ENCODE measurements at places on chromosomes 13 and 19.

- DNase-seq = no peak
Measured at GRCh38 chr19:48051335-48052033, 7.6 kb upstream of the CABP5 start.

DNA sequence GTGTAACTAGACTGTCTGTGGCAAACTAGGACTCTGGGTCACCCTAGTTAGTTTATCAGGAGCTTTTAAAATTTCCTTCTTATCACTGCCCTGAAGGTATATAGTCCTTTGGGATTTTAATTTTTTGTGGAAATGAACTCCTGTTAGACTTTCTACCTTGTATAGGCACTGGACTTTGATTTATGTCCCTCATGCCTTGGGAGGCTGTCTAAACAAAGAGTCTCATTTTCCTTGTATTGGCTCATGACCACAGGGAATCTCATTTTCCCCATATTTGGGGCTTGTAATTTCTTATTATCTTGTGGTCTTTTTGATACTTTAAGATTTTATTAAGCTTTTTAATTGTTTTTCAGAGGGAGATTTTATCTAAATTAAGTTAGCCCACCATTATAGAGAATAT, 21.4 kb downstream of the KCTD4 start:
- DNase-seq = no peak

DNA sequence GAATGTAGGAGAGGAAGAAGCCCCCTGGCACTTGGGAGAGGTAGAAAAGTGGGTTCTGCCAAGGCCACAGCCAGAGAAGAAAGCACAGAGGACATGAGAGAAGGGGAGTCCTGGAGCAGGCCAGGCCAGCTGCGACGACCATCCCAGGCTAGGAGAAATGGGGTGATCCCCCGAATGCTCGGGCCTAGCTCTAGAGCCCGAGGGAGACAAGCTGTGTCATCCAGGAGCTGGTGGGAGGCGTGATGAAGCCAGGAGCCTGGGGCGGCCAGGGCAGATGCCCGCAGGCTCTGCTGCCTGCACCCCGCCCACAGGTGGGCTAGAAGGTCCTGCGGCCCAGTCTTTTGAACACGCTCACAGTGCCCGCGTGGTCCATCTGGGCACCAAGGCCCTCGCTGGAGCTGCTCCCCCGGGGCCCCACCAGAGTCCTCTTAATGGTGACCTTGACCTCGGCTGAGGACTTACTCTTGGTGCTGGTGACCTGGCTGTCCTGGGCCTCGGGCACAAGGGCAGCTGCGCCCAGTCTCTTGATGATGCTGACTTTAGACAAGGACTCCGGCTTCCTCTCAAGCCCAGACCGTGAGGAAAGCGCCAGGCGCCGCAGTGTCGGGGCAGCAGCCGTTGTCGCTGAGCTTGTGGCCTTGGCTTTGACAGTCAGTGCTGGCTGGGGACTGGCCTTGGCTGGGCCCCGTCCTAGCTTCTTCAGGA, 26.5 kb downstream of the C19orf47 start:
- DNase-seq = no peak

DNA sequence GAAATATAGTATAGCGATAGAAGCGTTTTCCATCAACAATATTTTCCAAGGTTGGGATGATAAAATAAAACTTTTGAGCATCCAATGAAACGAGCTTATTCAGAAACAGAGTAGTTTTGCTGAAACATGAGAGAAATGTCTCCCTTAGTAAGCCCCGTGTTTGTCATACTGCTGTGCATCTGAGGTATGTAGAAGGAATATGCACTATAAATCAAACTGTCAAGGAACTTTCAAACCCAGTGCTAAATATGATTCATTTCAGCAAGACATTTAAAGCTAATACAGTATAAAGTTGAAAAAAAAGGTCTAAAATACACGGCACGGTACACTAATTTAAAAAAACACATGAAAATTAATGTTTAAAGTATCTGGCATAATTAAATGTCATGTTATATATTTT, 546.2 kb downstream of the SLITRK5 start:
- no peak for DNase-seq

DNA sequence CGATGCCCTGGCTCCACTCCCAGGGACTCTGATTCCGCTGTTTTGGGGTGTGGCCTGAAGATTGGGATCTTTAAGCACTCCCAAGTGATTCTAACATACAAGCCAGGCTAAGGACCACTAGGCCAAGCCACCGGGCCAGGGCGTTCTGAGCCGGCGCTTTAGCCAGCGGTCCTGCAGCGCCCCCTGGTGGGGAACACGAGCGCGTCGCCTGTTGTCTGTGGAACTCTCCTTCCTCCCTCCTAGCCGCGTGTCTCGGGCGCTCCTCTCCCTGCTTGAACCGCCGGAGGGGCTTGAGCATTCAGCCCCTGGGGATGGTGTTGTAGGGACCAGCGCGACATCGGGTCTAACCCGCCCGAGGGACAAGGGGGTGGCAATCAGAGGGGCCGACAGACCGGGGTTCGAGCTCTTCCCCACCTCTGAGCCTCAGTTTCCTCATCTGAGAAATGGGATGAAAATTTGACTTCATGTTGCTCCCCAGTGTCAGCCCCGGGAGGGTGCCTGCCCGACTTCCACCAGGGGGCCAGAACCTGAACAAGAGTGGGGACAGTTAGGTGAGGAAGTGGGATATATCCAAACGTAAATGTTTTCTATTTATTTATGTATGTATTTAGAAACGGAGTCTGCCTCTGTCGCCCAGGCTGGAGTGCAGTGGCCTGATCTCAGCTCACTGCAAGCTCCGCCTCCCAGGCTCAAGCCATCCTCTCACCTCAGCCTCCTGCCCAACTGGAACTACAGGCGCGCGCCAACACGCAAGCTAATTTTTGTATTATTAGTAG, 18.0 kb upstream of the PNMA8B start:
- DNase-seq = peak; percentile 74

DNA sequence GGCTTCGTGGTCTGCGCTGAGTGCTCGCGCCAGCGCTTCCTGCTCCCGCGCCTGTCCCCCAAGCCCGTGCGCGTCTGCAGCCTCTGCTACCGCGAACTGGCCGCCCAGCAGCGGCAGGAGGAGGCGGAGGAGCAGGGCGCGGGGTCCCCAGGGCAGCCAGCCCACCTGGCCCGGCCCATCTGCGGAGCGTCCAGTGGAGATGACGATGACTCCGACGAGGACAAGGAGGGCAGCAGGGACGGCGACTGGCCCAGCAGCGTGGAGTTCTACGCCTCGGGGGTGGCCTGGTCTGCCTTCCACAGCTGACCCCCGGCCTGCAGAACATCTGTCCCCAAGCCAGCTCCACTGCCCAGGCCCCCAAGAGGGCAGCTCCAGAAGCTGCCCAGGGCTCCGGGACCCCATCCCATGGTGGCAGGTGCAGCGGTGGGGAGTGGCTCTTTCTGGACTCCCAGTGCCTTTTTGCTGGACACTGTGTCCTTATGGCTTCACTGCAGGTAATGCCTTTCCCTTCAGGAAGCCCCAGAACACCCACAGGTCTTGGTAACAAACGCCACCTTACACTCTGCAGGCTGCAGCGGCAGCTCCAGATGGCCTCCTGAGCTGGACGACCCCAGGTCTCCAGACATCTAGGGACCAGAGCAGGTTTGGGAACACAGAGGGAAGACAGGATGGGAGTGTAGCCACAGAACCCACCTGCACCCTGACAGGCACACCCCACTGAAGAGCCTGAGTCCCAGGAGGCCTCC, 9.3 kb downstream of the PLEKHF1 start:
- DNase-seq = no peak
